ENCODE measurements at places on chromosomes 7 and 10.

DNA sequence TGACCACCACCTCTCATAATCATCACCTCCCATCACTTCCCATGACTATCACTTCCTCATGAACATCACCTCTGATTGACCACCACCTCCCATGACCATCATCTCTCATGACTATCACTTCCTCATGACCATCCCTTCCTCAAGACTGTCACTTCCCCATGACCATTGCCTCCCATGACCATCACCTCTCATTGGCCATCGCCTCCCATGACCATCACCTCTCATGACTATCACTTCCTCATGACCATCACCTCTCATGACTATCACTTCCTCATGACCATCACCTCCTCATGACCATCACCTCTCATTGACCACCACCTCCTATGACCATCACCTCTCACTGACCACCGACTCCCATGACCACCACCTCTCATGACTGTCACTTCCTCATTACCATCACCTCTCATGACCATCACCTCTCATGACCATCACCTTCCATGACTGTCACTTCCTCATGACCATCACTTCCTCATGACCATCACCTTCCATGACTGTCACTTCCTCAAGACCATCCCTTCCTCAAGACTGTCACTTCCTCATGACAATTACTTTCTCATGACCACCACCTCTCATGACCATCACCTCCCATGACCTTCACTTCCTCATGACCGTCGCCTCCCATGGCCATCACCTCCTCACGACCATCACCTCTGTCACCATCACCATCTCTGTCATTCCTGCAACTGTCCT is 51.6 kb downstream of the PDGFA start:
- DNase-seq: no peak
- no peaks in the 10 kb centered on the region for H3K36me3 ChIP-seq
- H3K4me3 ChIP-seq: no peak overlapping the region
- no peak overlapping the region for H3K27ac ChIP-seq

GRCh38 chr10:5423771-5424170 is 11.4 kb downstream of the NET1 start:
- H3K36me3 ChIP-seq: peaks cover under 1% of the 10 kb centered on the region
- no peaks in the 10 kb centered on the region for H3K4me1 ChIP-seq
- no peak overlapping the region for H3K27ac ChIP-seq
- H3K27me3 ChIP-seq: no peaks in the 10 kb centered on the region
- no peak overlapping the region for H3K4me3 ChIP-seq

DNA sequence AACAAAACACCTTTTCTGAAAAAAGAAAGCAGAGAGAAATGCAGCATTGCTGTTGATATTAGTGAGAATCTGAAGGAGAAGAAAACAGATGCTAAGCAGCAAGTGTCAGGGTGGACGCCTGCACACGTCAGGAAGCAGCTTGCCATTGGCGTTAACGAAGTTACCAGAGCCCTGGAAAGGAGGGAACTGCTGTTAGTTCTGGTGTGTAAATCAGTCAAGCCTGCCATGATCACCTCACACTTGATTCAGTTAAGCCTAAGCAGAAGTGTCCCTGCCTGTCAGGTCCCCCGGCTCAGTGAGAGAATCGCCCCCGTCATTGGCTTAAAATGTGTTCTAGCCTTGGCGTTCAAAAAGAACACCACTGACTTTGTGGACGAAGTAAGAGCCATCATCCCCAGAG is 6.4 kb downstream of the RPP38 start:
- H3K27ac ChIP-seq: no peak overlapping the region
- DNase-seq: no peak
- H3K4me1 ChIP-seq: peaks cover 6% of the 10 kb centered on the region
- H3K36me3 ChIP-seq: peaks cover 46% of the 10 kb centered on the region

DNA sequence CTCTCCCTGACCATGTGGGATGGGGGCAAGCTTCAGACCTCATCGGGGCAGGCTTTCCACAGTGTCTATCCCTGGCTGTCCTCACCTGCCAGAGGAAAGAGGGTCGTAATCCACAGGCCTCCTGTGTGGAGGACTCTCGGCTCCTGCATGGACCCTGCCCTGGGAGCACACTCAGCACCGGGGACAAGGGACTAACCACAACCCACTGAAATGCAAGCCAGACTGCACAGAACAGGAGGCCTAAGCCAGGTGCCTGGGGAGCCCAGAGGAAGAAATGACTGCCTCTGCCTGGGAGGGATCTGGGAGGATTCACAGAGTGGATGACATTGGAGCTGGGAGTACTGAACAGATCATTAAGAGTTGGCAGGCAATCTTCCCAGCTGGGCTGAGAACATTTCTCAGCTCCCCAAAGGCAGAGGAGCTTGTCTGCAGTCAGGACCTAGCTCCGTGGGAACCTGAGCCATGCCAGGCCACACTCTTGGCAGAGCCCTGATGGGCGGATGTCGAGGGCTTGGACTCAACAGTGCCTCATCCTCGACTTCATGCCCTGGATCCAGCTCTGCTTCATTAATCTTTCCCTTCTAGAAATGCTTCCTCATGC is 213.4 kb downstream of the USP6NL start:
- no peaks in the 10 kb centered on the region for H3K27me3 ChIP-seq
- no peak overlapping the region for H3K4me3 ChIP-seq
- peak; percentile 81 for DNase-seq
- no peaks in the 10 kb centered on the region for H3K36me3 ChIP-seq
- no peak overlapping the region for H3K27ac ChIP-seq
- H3K4me1 ChIP-seq: peaks cover 34% of the 10 kb centered on the region

DNA sequence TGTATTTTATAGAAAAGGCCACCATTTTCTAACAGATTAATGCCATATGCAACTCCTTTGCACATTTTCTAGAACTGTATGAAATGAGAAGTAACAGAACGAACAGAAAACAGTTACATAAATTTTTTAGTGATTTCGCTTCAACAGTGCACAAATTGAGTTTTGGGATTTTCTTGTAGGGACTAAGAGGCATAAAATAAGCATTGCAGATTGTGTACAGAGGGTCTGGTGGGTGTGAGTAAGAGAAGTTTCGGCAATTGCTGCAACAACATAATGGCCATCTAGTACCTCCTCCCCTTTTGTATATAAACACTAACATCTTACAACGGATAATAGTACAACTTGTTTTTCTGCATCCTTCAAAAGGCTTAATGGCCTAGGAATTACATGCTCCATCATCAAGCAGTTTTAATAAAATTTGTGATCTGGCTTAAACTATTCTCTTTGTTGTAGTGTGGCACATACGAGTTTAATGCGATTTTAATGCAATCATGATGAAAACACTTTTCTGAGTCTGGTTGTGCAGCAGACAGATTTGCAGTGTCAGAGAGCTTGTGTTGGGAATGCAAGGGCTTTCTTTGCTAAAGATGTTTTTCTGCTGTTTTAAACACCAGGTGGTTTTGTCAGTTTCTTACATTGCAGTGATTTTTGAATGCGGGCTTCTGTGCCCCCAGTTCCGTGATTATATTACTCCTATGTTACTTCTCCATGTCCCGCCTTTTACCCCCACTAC is 2.9 kb downstream of the GLCCI1 start:
- H3K27me3 ChIP-seq: no peaks in the 10 kb centered on the region
- H3K27ac ChIP-seq: peak overlapping the region; percentile 41
- H3K4me1 ChIP-seq: peaks cover 3% of the 10 kb centered on the region
- H3K36me3 ChIP-seq: no peaks in the 10 kb centered on the region

All from spinal cord (tissue), 10 donors.